NCI-H1417 treated with DMSO at 0.1 percent for 48 hours (cell line): ENCODE measurements at places on chromosomes 16 and 17.

- DNase-seq, result no peak
Observed at GRCh38 chr16:35562471-35562870, 2103.1 kb downstream of the TP53TG3F start.

- DNase-seq, result no peak
Observed at GRCh38 chr16:72464597-72465368, 292.8 kb upstream of the PMFBP1 start.

- no peak for DNase-seq
Observed at GRCh38 chr17:47095268-47095667, 93.8 kb downstream of the CDC27 start.

DNA sequence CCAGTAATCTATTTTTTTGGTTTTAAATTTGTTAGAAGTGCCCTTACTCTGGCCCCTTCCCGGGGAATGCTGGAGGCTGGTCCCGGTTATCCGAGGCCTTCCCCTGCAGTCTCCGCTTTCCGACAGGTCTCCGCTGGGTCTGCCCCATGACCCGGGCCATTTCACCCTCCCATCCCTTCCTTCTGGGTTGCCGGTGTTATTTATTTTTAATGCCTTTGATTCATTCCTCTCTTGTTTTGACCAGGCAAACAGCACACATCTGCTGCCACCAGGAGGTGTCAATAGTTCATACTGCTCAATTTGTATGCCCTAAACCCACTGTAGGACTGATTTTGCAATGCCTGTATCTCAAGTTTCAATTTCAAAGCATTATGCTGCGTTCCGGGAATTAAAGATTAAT is 113.2 kb upstream of the IRX5 start:
- DNase-seq, result no peak
